ENCODE measurements at places on chromosomes 3 and 15. TPM values are rescaled to one million over a fixed set of nuclear protein-coding genes. Genes with fewer than 3 reads are reported as not detected.

SOX2 gene
- total RNA-seq, result not detected

SLC25A36 gene
- 108 TPM for total RNA-seq

CP gene
- 0.88 TPM for total RNA-seq

RGMA gene
- 2.5 TPM for total RNA-seq

CYP8B1 gene
- not detected for total RNA-seq

FBLN2 gene
- 54.6 TPM for total RNA-seq

CD86 gene
- total RNA-seq, result 0.29 TPM

BCHE gene
- total RNA-seq, result not detected

SPRED1 gene
- 32.6 TPM for total RNA-seq

SERINC4 gene
- total RNA-seq, result not detected

GUCA1C gene
- not detected for total RNA-seq

PIF1 gene
- total RNA-seq, result 6.2 TPM

COL6A5 gene
- not detected for total RNA-seq

CD200R1 gene
- total RNA-seq, result under 0.01 TPM

CPN2 gene
- total RNA-seq, result 0.29 TPM

ADGRG7 gene
- not detected for total RNA-seq

CYP1A2 gene
- not detected for total RNA-seq

PHC3 gene
- 47.1 TPM for total RNA-seq

FANCD2OS gene
- total RNA-seq, result not detected

C2CD4B gene
- total RNA-seq, result not detected

CD96 gene
- total RNA-seq, result under 0.01 TPM

KNL1 gene
- 3.5 TPM for total RNA-seq

Measured in osteoblast (primary cell).